Mammary microvascular endothelial cell (primary cell): ENCODE measurements at places on chromosomes 5 and 9. TPM values are rescaled to one million over a fixed set of nuclear protein-coding genes. Genes with fewer than 3 reads are reported as not detected.

The SLC34A3 gene
- not detected in 2 replicates for total RNA-seq

The MCIDAS gene
- total RNA-seq, result not detected in 2 replicates

The RNF183 gene
- not detected in 2 replicates for total RNA-seq

The SEMA6A gene
- total RNA-seq, result 2.0 and 4.4 TPM in 2 replicates

The CDC20B gene
- not detected in 2 replicates for total RNA-seq

The CARTPT gene
- total RNA-seq, result not detected in 2 replicates

The C9orf78 gene
- 50.6 and 57.3 TPM in 2 replicates for total RNA-seq

The ACTBL2 gene
- total RNA-seq, result 0.10 TPM in 1 of 2 replicates, not detected in the other

The DDX4 gene
- not detected in 2 replicates for total RNA-seq

The OBP2B gene
- not detected in 2 replicates for total RNA-seq

The SLC45A2 gene
- total RNA-seq, result not detected in 2 replicates

The MARCOL gene
- total RNA-seq, result not detected in 2 replicates

The CYLC2 gene
- not detected in 2 replicates for total RNA-seq

The LCN15 gene
- 1.6 TPM in 1 of 2 replicates, not detected in the other for total RNA-seq

The IQGAP2 gene
- 0.39 and 1.1 TPM in 2 replicates for total RNA-seq

The PCDH12 gene
- 14.2 and 17.1 TPM in 2 replicates for total RNA-seq

The PPIC gene
- 32.8 and 37.0 TPM in 2 replicates for total RNA-seq

The MYO10 gene
- 51.2 and 57.5 TPM in 2 replicates for total RNA-seq

The COL15A1 gene
- total RNA-seq, result 9.6 and 10.0 TPM in 2 replicates

The FYB1 gene
- not detected in 2 replicates for total RNA-seq

The TLX3 gene
- total RNA-seq, result not detected in 2 replicates

The IL3 gene
- total RNA-seq, result not detected in 2 replicates

The PCDHGA11 gene
- total RNA-seq, result 4.4 and 4.6 TPM in 2 replicates

The PCDHB8 gene
- total RNA-seq, result 0.25 TPM in 1 of 2 replicates, not detected in the other

The MAP1B gene
- total RNA-seq, result 107 and 120 TPM in 2 replicates

The LCN9 gene
- total RNA-seq, result not detected in 2 replicates

The ANKRD31 gene
- total RNA-seq, result not detected in 2 replicates

The NFIB gene
- 55.2 and 63.3 TPM in 2 replicates for total RNA-seq

The GFRA3 gene
- total RNA-seq, result not detected in 2 replicates

The DAB2 gene
- 90.0 and 102 TPM in 2 replicates for total RNA-seq

The ENHO gene
- total RNA-seq, result not detected in 2 replicates

The SLC9A3 gene
- total RNA-seq, result 4.0 and 4.2 TPM in 2 replicates

The TAF11L10 gene
- total RNA-seq, result not detected in 2 replicates

The DEPDC1B gene
- total RNA-seq, result 17.4 and 19.1 TPM in 2 replicates

The EFNA5 gene
- total RNA-seq, result 2.9 and 3.1 TPM in 2 replicates
